ENCODE measurements at places on chromosomes 3 and 15. TPM values are rescaled to one million over a fixed set of nuclear protein-coding genes. Genes with fewer than 3 reads are reported as not detected.

SCG3 gene
- total RNA-seq = not detected

FSIP1 gene
- 0.16 TPM for total RNA-seq

FBXO40 gene
- not detected for total RNA-seq

MINAR1 gene
- 0.55 TPM for total RNA-seq

HLTF gene
- 20.8 TPM for total RNA-seq

PIERCE2 gene
- total RNA-seq = not detected

ALDH1A3 gene
- not detected for total RNA-seq

LRRC34 gene
- total RNA-seq = 5.9 TPM

NMB gene
- 2.5 TPM for total RNA-seq

IFT80 gene
- 19.2 TPM for total RNA-seq

LMAN1L gene
- 0.32 TPM for total RNA-seq

ACKR2 gene
- 0.44 TPM for total RNA-seq

GRAMD2A gene
- not detected for total RNA-seq

TRIM42 gene
- total RNA-seq = not detected

DZIP1L gene
- total RNA-seq = 0.16 TPM

GOLGA6A gene
- not detected for total RNA-seq

CDCP1 gene
- total RNA-seq = 7.4 TPM

CCR4 gene
- 241 TPM for total RNA-seq

C3orf49 gene
- not detected for total RNA-seq

NPAP1 gene
- not detected for total RNA-seq

LRRC31 gene
- total RNA-seq = 0.07 TPM

B3GALNT1 gene
- 0.32 TPM for total RNA-seq

UBA7 gene
- 92.0 TPM for total RNA-seq

AHSG gene
- total RNA-seq = not detected

OXSR1 gene
- total RNA-seq = 62.2 TPM

SRP14 gene
- total RNA-seq = 167 TPM

TNFAIP8L3 gene
- 1.8 TPM for total RNA-seq

KNG1 gene
- not detected for total RNA-seq

HRH1 gene
- 1.3 TPM for total RNA-seq

SLC38A3 gene
- not detected for total RNA-seq

TGM5 gene
- 0.21 TPM for total RNA-seq

CAND2 gene
- total RNA-seq = 1.1 TPM

CA12 gene
- total RNA-seq = 0.46 TPM

IGSF11 gene
- total RNA-seq = not detected

TEX9 gene
- total RNA-seq = 0.44 TPM

IMPG2 gene
- total RNA-seq = 0.05 TPM

RTP3 gene
- total RNA-seq = not detected

Measured in activated T-helper 2 cell treated with anti-CD3 and anti-CD28 coated beads, Interferon-gamma antibody, Interleukin-2, Interleukin-4, amounts not matched to agents 10 μg/mL and 5 μg/mL and 100 μg/mL, durations not matched to agents 14 hours and 24 hours and 36 hours (primary cell).